ENCODE measurements at places on chromosomes 16 and 17.

- DNase-seq: no peak
Observed at GRCh38 chr17:81099888-81100287, 64.9 kb downstream of the BAIAP2 start.

- DNase-seq: no peak
Observed at GRCh38 chr16:3659251-3659650, 4.8 kb downstream of the DNASE1 start.

GRCh38 chr17:17940441-17940911 is 31.7 kb downstream of the TOM1L2 start:
- DNase-seq: no peak

GRCh38 chr16:49866595-49867071 is 10.7 kb upstream of the ZNF423 start:
- DNase-seq: no peak

GRCh38 chr16:20768818-20769217 is 5.0 kb downstream of the ACSM3 start:
- DNase-seq: no peak

GRCh38 chr17:38914741-38915638 is 10.4 kb upstream of the LASP1NB start:
- DNase-seq: no peak

GRCh38 chr17:81173052-81173761 is 7.2 kb upstream of the AATK start:
- no peak for DNase-seq

- no peak for DNase-seq
Observed at GRCh38 chr16:20803192-20803560, 3.1 kb downstream of the ERI2 start.

- DNase-seq: peak; percentile 12
Observed at GRCh38 chr16:56898847-56899246, 33.1 kb upstream of the HERPUD1 start.

DNA sequence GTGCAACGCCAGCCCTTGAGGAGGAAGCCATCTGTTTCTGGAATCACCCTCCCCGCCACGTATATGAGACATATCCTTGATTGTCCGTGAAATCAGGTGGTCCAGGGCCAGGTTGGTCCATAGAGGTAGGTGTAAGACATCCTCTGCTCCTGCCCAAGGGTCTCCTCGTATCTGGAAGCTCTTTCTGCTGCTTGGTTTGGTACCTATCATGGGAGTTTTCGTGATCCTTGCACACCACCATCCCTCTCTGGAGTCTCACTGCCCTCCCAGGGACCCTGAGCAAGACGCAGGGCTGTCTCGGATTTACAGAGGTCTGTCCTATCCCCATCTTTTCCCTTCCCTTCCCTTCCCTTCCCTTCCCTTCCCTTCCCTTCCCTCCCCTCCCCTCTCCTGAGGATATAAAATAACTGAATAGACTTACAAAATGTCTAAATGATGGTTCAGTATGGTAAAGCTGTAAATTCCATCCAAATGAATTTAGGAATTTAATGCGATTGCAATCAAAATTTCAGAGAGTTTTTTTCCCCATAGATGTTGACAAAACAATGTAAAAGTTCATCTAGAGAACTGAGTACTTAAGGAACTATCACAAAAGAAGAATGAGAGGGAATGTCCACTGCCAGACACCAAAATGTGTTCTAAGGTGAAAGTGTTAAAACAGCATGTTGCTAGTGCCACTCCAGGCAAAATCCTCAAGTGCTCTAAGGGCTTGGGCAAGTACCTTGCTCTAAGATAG is 2.0 kb upstream of the CCDC42 start:
- no peak for DNase-seq

Measured in T-helper 2 cell treated with Interferon-gamma antibody and Interleukin-4, amounts not matched to agents 5 μg/mL and 100 μg/mL, for 36 hours (primary cell).